Substantia nigra (tissue), 51 donors: ENCODE measurements at places on chromosomes 2 and 18.

DNA sequence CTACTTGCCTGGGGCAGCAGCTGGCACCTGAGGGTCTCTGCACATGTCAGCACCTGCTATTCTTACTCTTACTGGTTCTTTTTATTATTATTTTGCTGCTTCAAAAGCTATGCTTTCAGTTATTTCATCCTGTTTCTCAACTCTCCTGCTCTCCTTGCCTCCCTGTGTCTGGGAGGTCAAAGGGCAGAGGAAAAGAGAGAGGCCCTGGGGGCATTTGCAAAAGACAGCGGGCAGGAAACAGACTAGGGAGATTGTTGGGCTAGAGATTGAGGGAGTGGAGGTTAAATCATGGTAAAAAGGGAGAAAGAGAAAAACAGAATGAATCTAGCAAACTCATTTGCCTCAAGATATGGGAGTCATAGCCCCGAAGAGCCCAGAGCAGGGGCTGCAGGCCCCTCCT, 21.1 kb upstream of the RPL31 start:
- DNase-seq = no peak

GRCh38 chr18:50700245-50701165, 119.3 kb downstream of the MRO start:
- DNase-seq = no peak

DNA sequence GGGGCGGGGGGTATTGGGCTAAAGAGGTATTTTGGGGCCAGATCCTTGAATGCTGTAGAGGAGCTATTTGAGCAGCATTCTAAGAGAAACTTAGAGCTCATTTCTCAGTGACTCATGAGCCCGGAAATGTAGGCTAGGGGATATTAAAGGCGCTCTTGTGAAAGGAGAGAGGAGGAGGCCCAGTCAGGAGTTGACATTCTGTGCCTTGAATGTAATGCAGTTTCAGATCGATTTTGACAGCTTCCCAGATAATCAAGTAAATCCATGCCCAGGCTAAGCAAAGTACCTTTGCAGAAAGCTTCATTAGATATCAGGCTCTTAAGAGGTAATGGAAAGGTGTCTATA, 1.5 kb downstream of the CAB39 start:
- no peak for DNase-seq

GRCh38 chr2:168530982-168531622, 75.0 kb downstream of the CERS6 start:
- no peak for DNase-seq

GRCh38 chr18:27235218-27235870, 50.2 kb upstream of the CHST9 start:
- DNase-seq = no peak

- no peak for DNase-seq
Measured at GRCh38 chr2:65957454-65957853, 477.5 kb upstream of the MEIS1 start.

DNA sequence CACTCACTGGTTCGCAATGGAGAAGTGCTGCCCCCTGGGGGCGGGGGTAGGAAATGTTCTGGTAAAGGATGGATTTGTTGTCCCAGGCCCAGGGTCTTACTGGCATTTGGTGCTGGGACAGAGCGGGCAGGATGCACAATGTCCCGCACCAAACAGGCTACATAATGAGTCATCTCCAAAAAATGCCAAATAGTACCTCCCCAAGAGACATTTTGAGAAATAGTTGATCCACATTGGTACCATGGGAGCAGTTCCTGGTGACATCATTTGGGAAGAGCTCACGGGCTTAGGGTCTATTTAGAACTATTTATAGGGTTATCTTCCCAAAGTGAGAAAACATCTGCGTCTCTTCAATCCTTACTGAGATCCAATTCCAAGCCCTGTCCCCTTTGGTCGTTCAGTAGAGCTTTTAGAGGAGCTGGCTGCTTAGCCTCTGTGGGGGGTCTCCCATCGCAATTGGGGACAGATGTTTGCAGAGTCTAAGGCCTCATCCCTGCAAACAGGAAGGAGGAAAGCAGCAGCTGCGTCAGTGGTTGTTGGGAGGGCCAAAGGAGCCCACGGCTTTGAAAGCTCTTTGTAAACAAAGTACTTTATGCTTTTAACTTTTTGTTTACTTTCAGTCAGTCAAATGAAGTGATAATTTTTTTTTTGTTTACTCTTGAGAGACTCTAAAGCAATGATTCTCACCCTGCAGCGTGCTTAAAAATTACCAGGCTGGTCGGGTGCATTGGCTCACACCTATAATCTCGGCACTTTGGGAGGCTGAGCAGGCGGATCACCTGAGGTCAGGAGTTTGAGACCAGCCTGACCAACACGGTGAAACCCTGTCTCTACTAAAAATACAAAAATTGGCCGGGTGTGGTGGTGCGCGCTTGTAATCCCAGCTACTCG, 49.3 kb downstream of the GREB1 start:
- DNase-seq = peak; percentile 56

DNA sequence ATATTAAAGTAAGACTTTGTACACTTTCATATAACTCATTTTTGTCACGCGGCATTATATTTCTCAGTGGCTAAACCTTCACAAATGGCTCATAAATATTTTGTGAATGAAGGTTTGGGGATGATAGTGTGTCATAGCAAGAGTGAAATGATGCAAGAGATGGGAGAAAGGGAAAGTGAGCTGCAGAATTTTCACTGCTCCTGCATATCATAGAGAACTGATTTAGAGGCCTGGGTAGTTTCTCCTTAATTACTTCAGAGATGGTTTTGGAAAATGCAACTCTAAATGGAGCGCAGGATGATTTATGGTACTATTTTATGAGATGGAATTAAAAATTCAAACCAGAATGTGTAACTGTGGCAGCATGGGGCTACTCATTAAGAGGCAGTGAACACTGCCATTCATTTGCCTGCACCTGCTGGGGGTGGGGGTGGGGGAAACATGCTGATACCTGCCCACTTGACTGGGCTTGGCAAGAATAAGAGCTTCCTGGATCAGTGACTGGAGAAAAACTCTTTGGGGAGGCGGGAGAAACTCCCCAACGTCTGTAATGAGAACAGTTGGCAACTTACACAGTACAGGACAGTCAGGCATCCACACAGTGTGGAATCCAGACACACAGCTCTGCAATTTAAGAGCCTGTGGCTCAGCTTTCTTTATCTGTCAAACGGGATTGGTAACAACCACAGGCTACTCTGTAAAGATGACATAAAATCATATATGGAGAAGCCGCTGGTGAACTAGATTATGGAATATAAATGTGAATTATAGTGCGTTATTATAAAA, 941.9 kb downstream of the SLC4A3 start:
- DNase-seq = no peak

DNA sequence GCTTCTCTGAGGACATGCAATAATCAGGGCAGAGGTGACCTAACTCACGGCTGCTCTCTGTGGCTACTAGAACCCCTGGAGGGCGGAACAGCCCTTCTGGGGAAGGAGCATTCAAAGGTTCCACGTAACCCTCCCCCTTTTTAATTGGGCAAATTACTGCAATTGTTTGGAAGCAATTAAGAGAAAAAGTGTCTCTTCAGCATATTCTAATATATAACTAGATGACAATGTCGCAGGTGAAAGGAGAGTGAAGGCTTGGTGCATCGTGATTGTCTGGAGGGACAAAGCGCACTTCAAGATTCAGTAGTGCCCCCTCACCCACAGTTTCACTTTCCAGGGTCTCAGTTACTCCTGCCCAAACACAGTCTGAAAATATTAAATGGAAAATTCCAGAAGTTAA, 720.8 kb downstream of the DCDC2C start:
- no peak for DNase-seq

DNA sequence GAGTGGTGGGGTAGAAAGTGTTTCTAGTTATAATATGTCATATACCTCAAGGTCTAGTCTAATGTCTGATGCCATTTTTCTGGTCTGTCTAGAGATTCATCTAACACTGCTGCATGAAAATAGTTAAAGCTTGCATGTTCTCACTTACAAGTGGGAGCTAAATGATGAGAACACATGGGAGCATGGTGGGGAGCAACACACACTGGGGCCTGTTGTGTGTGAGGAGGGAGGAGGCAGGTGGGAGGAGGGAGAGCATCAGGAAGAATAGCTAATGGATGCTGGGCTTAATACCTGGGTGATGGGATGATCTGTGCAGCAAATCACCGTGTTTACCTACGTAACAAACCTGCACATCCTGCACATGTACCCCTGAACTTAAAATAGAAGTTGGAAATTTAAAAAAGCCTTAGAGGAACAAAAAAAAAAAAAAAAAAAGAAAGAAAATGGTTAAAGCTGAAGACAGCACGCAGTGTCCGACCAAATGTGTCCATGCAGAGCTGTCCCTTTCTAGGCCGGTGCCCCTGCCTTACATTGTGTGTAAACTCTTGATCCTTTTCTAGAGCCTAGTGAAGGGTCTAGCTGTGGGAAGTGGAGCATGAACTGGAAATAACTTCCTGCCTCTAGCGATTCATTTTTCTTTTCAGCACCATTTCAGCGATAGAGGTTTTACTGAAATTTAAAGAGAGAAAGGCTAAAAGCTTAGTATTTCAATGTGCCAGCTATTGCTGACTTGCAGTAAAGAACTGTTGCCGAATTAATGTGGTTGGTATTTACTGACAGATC, 94.0 kb downstream of the FMNL2 start:
- DNase-seq = peak; percentile 25

DNA sequence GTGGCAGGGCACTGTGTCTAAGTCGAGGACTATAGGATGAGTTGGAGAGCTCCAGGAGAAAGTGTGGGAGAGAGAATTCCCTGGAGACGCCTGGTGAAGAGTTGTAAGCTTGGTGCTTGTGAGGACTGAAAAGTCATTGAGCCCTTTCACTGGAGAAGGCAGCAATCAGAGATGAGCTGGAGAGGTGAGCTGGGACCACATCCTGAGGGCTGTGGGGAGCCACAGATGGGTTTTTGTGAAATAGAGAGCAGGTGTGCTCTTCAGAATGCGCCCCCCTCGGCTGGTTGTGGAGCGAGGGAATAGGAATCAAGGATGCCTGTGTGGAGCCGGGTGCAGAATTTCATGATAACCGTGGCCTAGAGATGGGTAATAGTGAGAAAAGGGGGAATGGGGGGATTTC, 224.3 kb downstream of the KLHL29 start:
- DNase-seq = no peak

- no peak for DNase-seq
Measured at GRCh38 chr2:129480790-129481189, 498.7 kb upstream of the RAB6C start.

GRCh38 chr18:30684825-30685481, 357.6 kb downstream of the DSC3 start:
- no peak for DNase-seq

- no peak for DNase-seq
Measured at GRCh38 chr2:3192920-3193319, 184.7 kb downstream of the EIPR1 start.

DNA sequence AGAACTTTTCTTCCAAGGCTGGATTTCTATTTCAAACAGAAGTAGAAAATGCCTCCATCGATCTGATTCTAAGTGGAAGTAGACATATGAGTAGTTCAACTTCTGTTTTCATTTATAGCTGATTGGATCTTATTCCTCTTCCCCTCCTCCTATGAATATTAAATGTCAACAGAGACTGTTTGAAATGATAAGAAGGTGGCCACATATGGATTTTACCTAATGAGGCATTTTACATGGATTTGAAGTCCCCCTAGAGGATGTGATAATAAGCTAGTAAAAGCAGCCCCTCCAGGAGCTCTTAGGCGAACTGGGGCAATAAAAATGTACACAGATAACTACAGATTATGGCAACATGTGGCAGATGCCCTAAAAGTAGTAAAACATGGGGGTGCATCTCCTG, 71.0 kb downstream of the UPP2 start:
- no peak for DNase-seq

DNA sequence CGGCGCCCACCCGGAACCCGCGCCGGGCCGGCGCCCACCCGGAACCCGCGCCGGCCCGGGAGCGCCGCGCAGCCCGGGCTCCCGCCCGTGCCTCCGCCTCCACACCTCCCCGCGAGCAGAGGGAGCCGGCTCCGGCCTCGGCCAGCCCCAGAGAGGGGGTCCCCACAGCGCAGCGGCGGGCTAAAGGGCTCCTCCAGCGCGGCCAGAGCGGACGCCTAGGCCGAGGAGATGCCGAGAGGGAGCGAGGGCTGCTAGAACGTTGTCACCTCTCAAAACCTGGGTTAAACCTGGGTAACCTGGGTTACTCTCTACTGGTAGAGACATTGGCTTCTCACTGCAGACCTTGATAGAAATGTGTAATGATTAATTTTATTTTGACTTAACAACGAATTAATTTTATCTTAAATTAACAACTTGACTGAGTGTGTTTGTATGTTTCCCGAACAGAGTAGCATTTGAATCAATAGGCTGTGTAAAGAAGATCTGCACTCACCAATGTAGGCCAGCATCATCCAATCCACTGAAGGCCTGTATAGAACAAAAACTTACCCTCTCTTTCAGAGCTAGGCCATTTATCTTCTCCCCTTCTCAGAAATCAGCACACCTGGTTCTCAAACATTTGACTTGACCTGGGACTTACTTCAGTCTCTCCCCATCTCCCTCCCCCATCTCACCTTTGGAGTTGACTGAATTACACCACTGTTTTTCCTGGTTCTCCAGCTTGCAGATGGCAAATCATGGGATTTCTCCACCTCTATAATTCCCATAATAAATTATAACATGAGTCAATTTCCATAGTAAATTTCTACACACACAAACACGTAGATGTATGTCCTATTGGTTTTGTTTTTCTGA, 242.7 kb downstream of the ASXL3 start:
- no peak for DNase-seq

DNA sequence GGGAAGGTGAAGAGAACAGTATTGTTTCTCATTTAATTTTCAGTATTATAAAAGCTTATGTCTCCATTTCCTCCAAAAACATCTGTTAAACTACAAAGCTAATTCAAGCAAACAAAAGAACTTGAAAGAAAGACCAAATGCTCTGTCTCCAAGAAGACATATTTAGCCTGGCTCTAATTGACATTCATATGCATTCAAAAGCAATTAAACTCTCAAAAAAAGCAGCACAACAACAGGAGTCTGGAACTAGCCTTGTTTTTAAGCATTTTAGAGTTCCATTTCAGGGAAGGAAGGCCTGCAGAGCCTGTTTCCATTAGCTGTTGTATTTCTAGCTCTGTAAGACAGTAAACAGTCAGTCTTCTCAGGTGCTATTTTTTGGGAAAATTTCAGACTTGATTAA, 447.9 kb downstream of the TDRD15 start:
- no peak for DNase-seq

GRCh38 chr2:118878531-118879149, 31.2 kb upstream of the EN1 start:
- DNase-seq = no peak

GRCh38 chr2:5991305-5991968, 299.3 kb downstream of the SOX11 start:
- DNase-seq = no peak

DNA sequence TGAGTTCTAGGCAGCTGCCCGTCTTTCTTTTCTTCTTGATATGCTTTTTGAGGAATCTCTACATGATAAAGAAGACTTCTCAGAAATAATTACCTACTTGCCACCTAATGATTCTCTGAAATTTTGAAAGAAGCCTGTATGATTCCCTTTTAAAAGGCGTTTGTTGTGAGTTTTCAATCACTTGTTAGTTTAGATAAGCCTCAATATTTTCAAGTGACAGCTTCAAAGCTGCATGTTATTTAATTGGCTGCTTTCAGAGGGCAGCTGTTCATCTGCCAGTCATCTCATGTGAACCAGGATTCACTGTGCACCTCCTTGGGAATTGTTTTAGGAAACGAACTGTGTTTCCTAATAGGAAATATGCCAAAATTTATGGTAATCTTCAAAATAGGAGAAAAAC, 938.1 kb downstream of the CPS1 start:
- DNase-seq = no peak
